ENCODE measurements at places on chromosomes 3 and 15.
A peak's percentile ranks its signal among the peaks of the same experiment; 100 is the strongest.

GRCh38 chr3:141360888-141361598 is 7.3 kb upstream of the ZBTB38 start:
- DNase-seq = no peak

- no peak for DNase-seq
Measured at GRCh38 chr3:152350139-152350538, 81.4 kb downstream of the MBNL1 start.

DNA sequence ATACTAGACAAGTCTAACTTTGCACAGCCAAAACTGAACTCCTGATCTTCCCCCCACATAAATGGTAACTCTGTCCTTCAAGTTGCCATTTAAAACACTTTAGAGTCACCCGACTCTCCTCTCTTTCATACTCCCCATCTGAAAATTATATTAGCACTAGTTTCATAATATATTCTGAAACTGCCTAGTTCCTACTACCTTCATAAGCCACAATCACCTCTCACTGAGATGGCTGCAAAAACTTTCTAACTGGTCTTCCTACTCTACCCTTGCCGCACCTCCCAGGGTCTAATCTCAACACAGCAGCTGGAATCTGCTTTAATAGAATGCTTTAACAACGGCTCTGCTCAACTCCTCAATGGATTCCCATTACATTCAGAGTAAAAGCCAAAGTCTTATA is 55.0 kb downstream of the GLB1 start:
- no peak for DNase-seq

GRCh38 chr3:5302661-5303060 is 115.2 kb downstream of the EDEM1 start:
- DNase-seq = no peak

- no peak for DNase-seq
Measured at GRCh38 chr3:196654006-196654734, 14.7 kb downstream of the NRROS start.

DNA sequence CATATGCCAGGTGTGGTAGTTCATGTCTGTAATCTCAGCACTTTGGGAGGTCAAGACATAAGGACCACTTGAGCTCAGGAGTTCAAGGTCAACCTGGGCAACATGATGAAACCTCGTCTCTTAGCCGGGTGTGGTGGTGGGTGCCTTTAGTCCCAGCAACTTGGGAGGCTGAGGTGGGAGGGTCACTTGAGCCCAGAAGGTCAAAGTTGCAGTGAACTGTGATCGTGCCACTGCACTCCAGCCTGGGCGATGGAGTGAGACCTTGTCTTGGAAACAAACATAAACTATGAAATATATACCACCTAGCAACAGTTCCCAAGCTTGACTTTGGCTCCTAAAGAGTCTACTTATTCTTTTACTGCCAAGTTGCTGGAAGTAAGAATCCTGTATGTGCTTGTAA is 30.9 kb downstream of the UBE3A start:
- DNase-seq = no peak

DNA sequence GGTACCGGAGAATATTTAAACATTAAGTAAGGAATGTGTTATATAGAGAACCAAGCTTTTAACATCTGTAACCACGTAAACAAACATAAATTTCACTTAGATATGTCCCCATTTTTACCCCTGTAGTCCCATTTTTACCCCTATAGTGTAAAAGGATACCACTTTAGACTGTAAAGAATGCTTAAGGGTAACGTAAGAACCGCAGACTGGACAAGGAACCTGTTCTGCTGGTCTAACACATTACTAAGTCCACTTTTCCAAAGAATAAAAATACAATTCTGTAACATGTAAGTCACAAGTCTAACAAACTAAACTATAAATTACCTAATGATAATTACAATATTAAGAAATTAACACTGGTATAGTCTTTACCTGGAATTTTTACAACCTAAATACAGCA is 2.9 kb downstream of the SLC12A6 start:
- DNase-seq = no peak

DNA sequence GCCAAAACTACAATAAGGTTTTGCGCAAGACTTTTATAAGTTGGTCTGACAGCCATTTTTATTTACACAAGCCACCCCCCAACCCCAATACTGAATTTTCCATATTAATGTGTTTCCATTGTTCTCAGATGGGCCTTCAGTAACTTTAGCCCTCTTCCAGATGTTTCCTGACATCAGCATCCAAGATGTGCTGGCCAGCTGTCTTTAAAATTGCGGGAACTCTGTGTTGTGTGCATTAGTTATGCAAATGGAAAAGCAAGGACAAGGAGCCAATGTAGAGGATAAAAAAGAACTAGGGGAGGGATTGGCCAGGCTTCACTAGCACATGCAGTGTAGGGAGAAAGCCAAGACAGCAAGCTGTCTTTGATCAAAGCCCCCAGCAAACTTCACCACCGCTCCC is 45.4 kb downstream of the COMMD2 start:
- DNase-seq = no peak

- DNase-seq = no peak
Measured at GRCh38 chr15:68687136-68687735, 108.4 kb downstream of the CORO2B start.

GRCh38 chr3:187593451-187593850 is 76.7 kb downstream of the SST start:
- no peak for DNase-seq

- DNase-seq = no peak
Measured at GRCh38 chr3:137347817-137348368, 390.1 kb downstream of the IL20RB start.

DNA sequence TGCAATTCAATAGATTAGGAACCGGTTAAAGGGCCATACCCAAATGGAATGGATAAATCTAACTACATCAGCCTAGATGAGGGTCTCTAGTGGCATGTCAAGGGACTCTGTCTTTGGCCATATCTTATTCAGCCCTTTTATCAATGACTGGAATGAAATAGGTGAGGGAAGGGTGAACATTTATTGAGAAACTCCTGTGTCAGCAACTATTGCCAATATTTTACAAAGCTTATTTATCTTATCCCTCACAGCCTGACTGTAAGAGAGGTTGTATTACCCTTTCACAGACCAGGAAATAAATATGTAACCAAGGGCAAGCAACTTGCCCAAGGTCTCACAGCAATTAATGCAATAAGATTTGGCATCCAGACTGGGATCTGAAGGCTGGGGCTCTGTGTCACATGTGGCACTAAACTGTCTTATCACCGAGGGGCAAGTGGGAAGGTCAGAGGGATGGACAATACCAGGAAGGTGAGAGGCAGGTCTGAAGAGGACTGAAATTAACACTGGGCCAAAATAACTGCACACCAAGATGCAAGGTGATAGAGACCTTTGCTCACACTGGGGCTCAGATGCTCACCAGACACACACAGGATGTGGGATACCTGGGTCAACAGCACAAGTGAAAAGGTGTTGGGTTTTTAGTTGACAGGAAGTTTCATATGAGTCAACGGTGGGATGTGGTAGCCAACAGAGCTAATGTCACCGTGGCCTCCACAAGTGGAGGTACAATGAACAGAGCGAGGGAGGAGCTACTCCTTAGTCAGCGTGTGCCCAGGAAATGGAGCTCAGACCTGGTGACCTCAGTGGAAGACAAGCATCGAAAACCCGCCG is 261.3 kb downstream of the RPLP1 start:
- peak; percentile 46 for DNase-seq

DNA sequence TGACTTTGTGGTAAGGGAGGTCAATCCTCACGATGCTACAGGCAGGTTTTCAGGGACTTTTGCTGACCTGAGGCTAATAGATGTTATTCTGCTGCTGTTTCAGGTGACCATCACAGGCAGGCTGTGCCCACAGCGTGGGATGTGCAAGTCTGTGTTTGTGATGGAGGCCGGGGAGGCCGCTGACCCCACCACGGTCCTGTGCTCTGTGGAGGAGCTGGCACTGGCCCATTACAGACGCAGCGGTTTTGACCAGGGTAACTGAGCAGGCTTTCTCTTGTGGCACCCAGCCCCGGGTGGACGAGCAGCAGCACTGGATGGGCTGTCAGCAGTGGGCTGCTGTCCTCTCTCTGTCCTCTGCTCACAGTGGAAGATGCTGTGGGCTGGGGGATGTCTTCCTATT is 22.0 kb downstream of the FAN1 start:
- DNase-seq = no peak

DNA sequence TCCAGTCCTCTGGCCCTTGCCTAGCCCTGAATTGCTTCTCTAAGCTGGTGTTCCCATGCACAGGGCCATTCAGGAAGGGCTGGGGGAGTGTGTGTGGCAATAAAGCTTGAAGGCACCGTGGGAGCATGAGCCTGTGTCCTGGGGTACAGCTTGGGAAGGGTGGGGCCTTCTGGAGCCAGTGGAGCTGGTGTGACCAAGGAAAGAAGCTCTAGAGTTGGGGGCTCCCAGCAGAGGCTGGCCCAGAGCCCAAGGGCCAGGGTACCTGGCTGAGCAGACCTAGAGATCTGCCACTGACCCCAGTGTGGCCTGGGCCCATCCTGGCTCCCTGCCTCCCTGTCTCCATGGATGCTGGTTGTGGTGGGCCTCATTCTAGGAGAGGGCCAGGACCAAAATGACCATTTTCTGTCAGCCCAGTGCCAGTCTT is 8.1 kb downstream of the ABTB1 start:
- no peak for DNase-seq

GRCh38 chr3:16448639-16449070 is 64.8 kb downstream of the RFTN1 start:
- no peak for DNase-seq

GRCh38 chr3:112132975-112133448 is at the start of gene GCSAM:
TSS of gene GCSAM (minus strand) at chr3:112133248. CDS start at chr3:112133120, 128 bp downstream.
- DNase-seq = peak; percentile 18

DNA sequence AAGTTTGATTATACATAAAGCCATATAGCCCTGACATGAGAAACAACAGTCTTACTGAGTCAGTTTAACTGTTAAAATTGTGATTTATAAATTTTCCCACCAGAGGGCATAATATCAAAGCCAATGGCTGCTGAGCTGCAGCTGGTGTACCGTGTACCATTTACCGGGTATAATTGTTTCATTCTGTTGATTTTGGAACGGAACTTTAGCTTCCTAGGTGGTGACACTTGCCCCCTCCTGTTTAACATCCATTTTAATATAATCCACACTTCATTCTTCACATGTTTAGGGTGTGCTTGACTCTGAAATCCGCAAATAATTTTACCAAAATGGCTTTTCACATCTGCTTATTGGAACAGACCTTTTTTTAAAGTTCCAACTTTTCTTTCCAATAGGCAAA is 72.8 kb downstream of the SLC9A9 start:
- DNase-seq = no peak

Measured in stimulated activated CD8-positive, alpha-beta memory T cell treated with anti-CD3 and anti-CD28 coated beads, Interleukin-2, amount 100 ng/mL, for 1 hour (primary cell).